ENCODE measurements at places on chromosomes 7 and 10.
A peak's percentile ranks its signal among the peaks of the same experiment; 100 is the strongest.

GRCh38 chr7:70660154-70660818 lies 471.7 kb upstream of the GALNT17 start:
- DNase-seq: no peak

- DNase-seq: no peak
These were observed 56.2 kb upstream of the SEPHS1 start for GRCh38 chr10:13404305-13404759.

DNA sequence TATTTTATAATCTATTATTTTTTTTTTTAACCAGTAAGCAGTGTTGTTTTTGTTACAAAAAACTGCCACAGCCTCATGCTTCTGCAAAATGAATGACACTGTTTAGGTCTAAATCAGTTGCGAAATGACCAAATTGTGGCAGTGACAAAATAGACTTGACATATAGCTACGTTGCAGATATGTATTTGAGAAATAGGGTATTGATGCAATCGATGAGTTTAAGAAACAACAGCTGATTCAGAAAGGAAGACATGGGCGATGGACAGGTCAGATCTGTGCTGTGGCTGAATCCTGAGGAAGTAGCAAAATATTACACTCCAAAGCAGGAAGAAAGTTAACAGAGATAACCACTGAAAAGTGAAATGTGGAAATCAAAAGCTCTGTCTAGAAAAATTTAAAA lies 89.0 kb upstream of the STEAP4 start:
- DNase-seq: no peak

GRCh38 chr10:105611244-105611798 lies 970.2 kb downstream of the SORCS3 start:
- no peak for DNase-seq

DNA sequence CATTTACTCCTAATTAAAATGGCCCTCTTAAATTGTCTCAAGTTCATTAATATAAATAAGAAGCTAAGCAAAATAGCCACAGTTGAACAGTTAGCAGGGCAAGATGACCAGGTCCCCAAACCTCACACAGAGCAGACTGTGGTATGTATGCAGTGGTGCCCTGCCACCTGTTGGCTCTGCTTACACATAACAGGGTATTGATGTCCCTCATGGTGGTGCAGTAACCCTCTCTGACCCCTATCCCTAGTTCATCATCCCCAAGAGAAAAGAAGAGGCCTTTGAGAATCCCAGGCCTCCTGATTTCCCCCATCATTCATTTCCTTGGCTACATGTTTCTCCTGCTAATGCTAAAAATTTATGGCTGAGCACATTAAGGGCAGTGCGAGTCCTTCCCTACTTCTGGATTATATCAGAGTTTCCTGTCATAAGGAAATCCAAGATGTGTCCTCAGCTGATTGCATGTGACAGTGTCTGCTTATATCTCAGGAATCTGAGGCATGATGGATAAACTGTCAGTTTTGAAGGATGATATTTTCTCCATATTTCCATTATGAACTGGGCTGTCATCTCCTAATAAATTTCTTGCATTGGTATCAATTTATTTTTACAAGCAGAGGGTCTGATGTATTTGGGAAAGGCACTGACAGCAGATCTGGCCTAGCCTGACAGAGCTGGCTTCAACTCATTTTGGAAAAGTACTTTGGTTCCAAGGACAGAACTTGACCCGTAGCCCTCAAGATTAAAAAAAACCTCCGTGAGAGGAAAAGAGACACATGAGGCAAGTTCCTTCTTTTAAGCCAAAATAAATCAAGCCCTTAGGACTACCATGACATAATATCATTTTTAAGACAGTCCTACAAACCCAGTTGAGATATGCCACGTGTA lies 880.6 kb downstream of the LRMDA start:
- DNase-seq: no peak

DNA sequence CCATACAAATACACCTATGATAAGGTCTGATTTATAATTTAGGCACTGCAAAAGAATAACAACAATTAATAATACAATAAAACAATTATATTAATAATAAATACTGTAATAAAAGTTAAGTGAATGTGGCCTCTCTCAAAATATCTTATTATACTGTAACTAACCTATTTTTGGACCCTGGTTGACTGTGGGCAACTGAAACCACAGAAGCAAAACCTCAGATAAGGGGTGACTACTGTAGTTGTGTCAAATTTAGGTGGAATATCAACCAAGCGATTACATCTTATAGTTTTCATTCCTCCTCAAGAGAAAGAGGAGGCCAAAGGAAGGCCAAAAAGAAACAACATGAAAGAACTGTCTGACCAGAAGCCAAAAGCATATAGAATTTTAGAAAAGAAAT lies 103.9 kb downstream of the SKAP2 start:
- DNase-seq: no peak

DNA sequence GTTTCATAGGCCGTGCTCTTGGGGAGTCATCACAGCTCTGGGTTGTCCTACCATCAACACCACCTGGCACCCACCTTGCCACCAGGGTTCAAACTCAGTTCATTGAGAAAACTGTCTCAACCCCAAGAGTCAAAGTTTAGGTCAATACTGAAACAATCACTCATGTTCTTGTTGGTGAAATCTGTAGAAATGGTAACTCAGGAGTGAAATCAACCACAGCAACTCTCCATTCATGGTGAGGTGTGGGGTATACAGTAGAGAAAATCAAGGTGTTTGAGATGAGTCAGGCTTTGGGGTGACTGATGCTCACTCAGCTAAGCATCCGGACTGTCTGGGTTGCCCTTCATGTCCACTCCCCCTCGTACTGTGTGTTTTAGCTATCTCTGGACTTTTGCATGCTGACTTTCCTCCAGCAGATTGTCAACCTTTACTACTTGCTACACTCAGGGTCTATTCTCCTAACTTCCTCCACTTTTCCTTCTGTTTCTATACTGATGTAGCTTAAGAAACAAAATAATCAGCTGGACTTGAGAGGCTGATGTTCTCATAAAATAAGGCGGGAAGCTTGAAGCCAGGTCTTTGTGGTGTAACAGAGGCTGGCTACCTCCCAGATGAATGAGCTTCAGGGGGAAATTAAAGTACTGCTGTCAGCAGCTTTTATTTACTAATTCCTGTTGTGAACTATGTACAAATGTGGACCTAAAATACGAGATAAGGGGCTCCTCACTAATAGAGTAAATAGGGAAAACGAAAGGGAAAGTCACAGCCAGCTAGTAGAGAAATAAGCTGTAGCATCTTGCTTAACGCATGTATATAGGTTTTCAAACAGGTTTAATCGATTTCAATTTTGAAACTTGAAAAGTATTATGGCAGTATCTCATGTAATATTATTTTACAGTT lies 173.6 kb upstream of the AKR1E2 start:
- DNase-seq: no peak

DNA sequence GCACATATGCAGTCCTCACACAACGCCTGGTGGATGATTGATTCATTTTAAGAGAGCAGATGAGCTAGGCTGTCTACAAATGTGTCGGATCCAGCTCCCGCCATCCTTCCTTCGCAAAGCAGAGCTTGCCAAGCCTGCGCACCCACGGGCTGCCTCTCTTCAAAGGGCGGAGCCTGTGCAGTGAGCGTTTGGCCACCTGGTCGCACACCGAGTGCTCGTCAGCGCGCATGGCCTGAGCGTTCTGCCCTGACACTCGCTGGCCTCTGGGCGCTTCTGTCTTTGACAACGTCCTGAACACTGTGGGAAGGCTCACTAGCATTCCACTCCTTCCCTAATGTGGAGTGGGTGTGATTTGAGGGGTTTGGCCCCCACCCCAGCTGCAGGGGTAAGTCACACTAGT lies 47.1 kb upstream of the TMEM72 start:
- no peak for DNase-seq

DNA sequence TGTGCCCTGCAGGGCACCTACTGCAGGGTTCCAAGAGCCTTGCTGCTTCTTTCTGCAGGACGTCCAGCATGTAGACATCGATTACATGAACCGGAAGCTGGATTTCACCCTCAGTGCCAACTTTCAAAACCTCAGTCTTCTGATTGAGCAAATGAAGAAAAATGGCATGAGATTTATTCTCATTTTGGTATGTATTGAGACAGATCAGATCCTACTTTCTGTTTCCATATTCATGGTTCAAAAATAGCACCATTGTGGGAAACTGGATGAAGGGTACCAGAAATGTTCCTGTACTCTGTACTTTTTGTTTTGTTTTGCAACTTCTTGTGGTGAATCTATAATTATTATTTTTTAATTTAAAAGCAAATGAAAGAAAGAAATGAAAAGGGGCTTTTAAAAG lies 64.1 kb downstream of the MGAM2 start:
- no peak for DNase-seq

DNA sequence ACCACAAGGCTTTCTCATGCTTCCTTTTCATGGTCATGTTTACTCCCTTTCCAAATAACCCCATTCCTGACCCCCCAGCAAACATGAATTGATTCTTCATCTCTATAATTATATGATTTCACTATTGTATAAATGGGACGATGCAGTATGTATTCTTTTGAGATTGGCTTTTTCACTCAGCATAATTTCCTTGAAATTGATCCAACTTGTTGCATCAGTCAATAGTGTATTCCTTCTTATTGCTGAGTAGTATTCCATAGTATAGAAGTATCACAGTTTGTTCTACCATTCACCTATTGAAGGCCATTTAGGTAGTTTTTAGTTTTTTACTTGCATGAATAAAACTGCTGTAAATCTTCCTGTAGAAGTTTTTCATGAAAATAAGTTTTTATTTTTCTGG lies 264.7 kb downstream of the BAMBI start:
- DNase-seq: no peak

GRCh38 chr7:24778543-24779282 lies 21.4 kb upstream of the GSDME start:
- no peak for DNase-seq

DNA sequence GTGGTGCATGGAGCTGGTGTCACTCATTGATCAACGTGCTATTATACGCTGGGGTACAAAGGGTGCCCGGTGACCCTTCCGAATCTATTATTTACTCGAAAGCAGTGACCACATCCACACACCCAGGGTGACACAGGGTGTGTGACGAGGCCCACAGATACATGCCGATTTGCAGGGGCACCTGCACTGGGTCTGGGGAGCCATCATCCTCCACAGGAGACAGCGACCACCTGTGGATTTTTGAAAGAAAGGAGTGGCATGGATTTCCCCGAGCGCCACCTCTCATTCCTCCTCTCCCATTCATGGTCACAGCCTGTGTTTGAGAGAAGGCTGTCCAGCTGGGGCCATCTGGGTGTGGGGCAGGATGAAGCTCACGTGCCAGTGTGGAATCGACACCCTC lies 249.7 kb downstream of the PAXIP1 start:
- no peak for DNase-seq

DNA sequence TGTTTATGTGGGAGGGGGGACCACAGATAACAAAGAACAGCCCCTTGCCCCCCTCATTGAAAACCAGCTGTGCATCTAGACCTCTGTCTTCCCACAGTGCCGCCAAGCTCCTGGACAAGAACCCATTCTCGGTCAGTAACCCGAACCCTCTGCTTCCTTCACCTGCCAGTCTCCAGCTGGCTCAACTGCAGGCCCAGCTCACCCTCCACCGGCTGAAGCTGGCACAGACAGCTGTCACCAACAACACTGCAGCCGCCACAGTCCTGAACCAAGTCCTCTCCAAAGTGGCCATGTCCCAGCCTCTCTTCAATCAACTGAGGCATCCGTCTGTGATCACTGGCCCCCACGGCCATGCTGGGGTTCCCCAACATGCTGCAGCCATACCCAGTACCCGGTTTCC lies 91.0 kb upstream of the PDCD4 start:
- DNase-seq: no peak

- DNase-seq: no peak
These were observed 61.0 kb downstream of the VTI1A start for GRCh38 chr10:112507988-112508387.

GRCh38 chr10:69960606-69960987 lies 92.0 kb upstream of the MACROH2A2 start:
- DNase-seq: no peak

- no peak for DNase-seq
These were observed 23.7 kb upstream of the TRPV6 start for GRCh38 chr7:142908921-142909890.

DNA sequence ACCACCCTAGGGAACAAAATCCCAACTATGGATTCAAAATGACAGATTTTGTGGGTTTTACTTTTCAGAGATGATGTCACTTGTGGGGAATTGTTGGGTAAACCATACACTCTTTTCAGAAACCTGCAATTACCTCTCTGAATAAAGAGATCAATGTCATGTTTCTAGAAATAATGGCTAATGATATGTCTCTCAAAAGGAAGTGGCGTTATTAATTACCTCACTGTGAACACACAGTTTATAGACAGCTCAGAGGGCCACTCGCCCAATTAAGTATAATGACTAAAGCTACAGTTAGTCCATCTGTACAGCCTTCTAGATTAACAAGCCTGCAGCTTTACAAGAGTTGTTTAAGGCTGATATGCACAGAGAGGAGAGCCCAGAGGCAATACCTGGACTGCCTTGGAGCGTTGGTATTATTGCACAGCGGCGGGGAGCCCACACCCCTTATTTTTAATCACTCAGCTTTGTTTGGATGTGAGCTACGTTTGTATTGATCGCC lies 79.5 kb downstream of the RAB11FIP2 start:
- peak; percentile 71 for DNase-seq

GRCh38 chr10:396535-397220 lies 261.4 kb downstream of the ZMYND11 start:
- no peak for DNase-seq

DNA sequence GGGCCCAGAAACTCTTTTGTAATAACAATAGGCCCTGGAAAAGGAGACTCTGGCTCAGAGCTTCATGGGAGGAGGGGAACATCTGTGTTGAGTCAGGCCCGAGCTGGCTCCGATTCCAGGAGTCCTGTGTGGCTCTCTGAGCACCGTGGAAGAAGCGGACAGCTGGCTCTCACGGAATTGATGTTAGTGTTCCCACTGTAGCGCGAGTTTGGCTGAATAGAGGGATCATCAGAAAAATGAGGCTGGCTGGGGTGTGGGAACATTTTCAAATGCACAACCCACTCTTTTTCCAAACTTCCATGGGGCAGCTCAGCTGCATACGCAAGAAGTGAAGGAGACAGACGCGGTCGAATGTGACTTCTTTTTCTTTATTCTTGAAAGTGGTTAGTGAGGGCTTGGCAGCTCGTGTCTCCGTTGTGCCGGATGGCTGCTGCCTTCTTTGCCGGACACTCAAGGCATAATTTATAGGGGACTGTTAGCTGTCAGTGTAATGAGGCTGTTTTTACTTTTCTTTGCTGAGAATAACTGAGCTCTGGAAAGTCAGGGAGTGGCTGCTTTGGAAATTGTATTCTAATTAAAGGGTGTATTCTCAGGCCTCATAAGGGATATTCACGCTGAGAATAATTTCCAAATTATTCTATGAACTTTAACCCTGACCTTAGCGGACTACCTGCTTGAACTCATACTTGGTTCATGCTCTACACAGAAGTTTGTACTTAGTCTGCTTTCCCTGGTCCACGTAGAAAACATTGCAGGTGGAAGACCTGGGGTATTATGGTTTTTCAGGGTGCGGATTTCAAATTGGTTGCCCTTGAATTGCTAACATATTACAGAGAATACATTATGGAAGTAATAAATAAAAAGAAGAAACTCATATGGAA lies 23.1 kb downstream of the MDFIC start:
- no peak for DNase-seq

Data from NCI-H2081 treated with DMSO at 0.1 percent for 48 hours (cell line).